Breast epithelium (tissue), 4 donors: ENCODE measurements at places on chromosomes 1 and 21.

DNA sequence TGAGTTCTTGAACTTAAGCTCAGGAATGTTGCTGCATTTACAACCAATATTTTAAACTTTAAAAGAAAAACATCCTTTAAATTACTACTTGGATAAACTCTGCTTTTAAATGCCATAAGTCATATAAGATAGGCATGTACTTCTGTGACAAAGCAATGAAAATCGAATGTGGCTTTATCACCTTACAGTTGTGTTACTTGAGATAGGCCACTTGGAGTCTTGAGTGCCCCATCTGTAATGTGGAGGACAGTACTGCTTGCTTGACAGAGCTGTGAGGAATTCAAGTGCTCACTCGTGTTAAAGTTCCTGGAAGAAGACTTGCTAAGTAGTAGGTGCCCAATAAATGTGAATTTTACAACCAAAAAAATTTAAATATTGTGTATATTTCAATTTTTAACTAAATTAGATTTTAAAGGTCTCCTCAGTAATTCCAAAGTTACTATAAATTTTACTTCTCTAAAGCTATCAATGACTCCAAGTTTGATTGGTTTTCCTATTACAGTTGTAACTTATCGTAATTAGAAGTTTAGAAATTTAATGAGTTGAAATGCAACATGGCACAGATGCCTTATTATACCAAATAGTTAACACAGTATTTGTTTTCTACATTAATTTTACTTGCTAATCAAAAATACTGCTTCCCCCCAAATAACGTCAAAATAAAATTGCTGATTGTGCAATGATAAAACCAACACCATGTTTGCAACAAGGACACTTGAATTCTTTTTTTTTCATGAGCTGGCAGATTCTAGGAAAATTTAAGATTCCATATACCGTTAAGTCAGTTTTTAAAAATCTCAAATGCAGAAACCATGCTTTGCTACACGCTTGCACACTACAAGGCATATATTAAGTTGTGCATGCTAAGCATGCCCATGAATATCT is 21.8 kb downstream of the PSMB2 start:
- H3K4me3 ChIP-seq, result no peak overlapping the region
- no peak overlapping the region for H3K27ac ChIP-seq
- H3K4me1 ChIP-seq, result no peaks in the 10 kb centered on the region
- no peaks in the 10 kb centered on the region for H3K27me3 ChIP-seq
- no peak for DNase-seq

DNA sequence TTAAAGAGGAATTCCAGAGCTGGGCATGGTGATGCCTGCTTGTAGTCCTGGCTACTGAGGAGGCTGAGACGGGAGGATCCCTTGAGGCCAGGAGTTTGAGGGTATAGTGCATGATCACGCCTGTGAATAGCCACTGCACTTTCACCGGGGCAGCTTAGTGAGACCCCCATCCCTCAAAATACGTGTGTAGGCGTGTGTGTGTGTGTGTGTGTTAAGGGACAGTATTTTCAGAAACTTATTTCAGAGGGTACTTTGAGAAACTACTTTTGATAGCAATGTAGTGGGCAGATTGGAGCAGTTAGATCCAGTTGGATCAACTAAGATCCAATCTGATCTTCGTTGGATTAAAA is 62.2 kb downstream of the LRRC8D start:
- H3K4me3 ChIP-seq, result no peak overlapping the region
- H3K4me1 ChIP-seq, result no peaks in the 10 kb centered on the region
- H3K27ac ChIP-seq, result no peak overlapping the region
- no peaks in the 10 kb centered on the region for H3K36me3 ChIP-seq
- DNase-seq, result no peak

GRCh38 chr1:64984737-64985136 is 18.4 kb upstream of the JAK1 start:
- no peaks in the 10 kb centered on the region for H3K27me3 ChIP-seq
- H3K36me3 ChIP-seq, result no peaks in the 10 kb centered on the region
- peaks cover 6% of the 10 kb centered on the region for H3K4me1 ChIP-seq
- H3K4me3 ChIP-seq, result no peak overlapping the region
- peak overlapping the region; percentile 66 for H3K27ac ChIP-seq

- no peaks in the 10 kb centered on the region for H3K27me3 ChIP-seq
- no peaks in the 10 kb centered on the region for H3K36me3 ChIP-seq
- no peak for DNase-seq
- no peak overlapping the region for H3K27ac ChIP-seq
- H3K4me1 ChIP-seq, result no peaks in the 10 kb centered on the region
Measured at GRCh38 chr21:15567191-15567590, 162.6 kb upstream of the USP25 start.

DNA sequence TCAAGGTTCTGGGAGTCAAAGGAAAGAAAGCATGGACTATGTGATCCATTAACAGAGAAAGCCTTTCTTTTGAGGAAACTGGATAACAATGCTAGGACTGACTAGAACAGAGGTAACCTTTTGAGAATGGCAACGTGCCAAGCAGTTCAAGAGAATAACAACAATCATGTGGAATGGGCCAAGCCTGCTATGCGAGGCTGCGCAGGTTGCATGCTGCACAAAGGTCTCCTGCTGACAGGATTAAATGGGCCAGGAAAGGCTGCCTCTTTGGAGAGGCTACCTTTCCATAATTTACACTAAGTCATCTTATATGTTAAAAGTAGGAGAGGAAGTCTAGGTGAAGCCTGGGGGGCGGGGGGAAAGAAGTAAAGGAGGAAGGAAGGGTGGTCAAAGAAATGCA is 5.8 kb downstream of the PCNX2 start:
- H3K36me3 ChIP-seq, result no peaks in the 10 kb centered on the region
- H3K27me3 ChIP-seq, result no peaks in the 10 kb centered on the region
- H3K27ac ChIP-seq, result no peak overlapping the region

DNA sequence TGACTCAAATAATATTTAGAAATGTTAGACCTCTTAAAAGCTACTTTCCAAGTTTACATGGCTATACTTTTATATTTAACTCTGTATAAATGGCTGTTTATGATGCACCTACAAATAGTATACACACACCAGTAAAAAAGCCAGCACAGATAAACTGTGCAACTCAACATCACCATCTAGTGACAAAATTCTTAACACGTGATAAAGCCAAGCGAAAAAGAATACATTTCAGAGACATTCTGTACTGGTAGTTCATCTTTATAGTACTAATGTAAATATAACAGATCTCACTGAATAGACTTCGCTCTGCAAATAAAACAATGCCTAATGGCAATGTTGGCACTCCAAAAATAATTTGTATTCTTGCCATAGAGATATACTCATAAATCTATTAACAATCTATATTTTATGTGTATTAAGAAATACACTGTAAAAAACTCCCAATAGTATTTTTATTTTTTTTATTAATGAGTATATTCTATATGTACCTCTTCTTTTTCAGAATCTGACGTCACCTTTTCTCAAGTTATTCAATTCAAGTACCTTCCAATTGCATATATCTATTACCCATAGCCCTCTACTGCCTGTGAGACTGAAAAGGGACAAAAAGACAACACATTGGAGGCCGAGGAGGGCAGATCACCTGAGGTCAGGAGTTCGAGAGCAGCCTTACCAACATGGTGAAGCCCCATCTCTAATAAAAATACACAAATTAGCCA is 100.2 kb downstream of the DPYD start:
- H3K27me3 ChIP-seq, result no peaks in the 10 kb centered on the region
- no peaks in the 10 kb centered on the region for H3K4me1 ChIP-seq
- no peak overlapping the region for H3K4me3 ChIP-seq
- H3K27ac ChIP-seq, result no peak overlapping the region
- DNase-seq, result no peak

- H3K4me3 ChIP-seq, result no peak overlapping the region
- no peak for DNase-seq
- H3K36me3 ChIP-seq, result peaks cover 11% of the 10 kb centered on the region
- H3K4me1 ChIP-seq, result no peaks in the 10 kb centered on the region
Measured at GRCh38 chr1:175984057-175984812, 222.9 kb downstream of the COP1 start.

GRCh38 chr1:37171691-37172090 is 137.4 kb upstream of the GRIK3 start:
- no peak overlapping the region for H3K27ac ChIP-seq
- no peaks in the 10 kb centered on the region for H3K36me3 ChIP-seq
- DNase-seq, result no peak
- no peaks in the 10 kb centered on the region for H3K4me1 ChIP-seq
- H3K4me3 ChIP-seq, result no peak overlapping the region

GRCh38 chr1:150180474-150180873 is 30.8 kb downstream of the PLEKHO1 start:
- H3K27ac ChIP-seq, result no peak overlapping the region
- H3K36me3 ChIP-seq, result no peaks in the 10 kb centered on the region
- no peak overlapping the region for H3K4me3 ChIP-seq
- H3K4me1 ChIP-seq, result no peaks in the 10 kb centered on the region
- DNase-seq, result no peak

DNA sequence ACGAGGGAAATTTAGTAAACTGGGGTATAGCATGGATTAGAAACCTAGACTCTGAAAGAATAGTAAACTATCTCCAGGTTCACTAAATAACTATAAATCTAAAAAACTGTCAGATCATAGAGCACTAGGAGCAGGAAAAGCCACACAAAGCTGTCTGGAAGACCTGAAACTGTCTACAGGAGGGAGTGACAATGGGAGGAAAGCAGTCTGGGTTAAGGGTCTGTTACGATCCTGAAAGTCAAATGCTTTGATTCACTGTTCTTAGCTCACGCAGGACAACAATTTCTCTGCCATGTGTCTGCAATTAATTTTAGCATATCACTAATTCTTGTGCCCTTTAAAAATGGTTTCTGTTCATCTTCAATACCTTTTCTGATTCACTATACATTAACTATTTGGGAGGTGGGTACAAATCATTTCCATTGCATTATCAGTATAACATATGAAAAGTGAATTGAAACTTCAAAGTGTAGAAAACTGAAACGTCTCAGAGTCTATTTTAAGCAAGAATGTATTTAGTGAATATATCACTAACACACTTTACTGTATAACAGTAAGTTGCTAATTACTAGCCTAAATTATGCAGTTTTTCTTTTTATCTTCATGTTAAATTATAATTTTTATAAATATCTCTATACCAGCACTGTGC is 18.4 kb downstream of the CEP170 start:
- H3K4me1 ChIP-seq, result no peaks in the 10 kb centered on the region
- H3K27ac ChIP-seq, result peak overlapping the region; percentile 10
- H3K36me3 ChIP-seq, result no peaks in the 10 kb centered on the region
- DNase-seq, result no peak
- no peaks in the 10 kb centered on the region for H3K27me3 ChIP-seq

- no peaks in the 10 kb centered on the region for H3K36me3 ChIP-seq
- no peak overlapping the region for H3K27ac ChIP-seq
- no peak for DNase-seq
- no peaks in the 10 kb centered on the region for H3K4me1 ChIP-seq
- no peaks in the 10 kb centered on the region for H3K27me3 ChIP-seq
Measured at GRCh38 chr1:208598021-208598420, 353.8 kb upstream of the PLXNA2 start.
